ENCODE measurements at places on chromosomes 6 and 20. TPM values are rescaled to one million over a fixed set of nuclear protein-coding genes. Genes with fewer than 3 reads are reported as not detected.

DNA sequence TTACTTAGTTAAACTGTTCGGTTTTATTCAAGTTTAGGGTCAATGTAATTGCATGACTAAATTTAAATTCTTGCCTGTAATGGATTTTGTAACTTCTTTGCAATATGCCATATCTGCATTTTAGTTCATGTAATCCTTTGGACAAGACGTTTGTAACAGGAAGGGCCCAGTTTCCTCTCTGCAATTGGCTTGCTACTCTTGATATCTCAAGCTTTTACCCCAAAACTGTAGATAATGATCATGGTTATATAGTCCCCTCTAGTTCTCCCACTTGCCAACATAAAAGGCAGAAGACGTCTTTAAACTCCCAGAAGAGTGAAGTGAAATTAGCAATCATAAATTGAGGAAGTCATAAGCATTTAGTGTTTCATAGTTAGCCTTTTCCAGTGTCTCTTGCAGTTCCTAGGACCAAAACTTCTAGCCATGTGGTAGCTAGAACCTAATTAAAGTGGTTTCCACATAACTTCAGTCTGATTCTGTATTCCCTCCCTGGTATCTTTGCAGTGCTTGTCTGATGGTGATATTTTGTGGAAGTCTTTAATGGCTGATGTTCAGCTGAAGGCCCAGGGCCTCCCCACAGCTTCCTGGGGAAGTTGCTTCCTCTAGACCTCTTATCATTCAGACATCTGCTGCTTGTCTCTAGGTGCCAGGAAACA is 117.8 kb upstream of the SUPT3H start:
- no peaks in the 10 kb centered on the region for H3K27me3 ChIP-seq
- no peak overlapping the region for H3K27ac ChIP-seq
- H3K36me3 ChIP-seq: no peaks in the 10 kb centered on the region
- peak; percentile 3 for DNase-seq
- H3K4me3 ChIP-seq: no peak overlapping the region

DNA sequence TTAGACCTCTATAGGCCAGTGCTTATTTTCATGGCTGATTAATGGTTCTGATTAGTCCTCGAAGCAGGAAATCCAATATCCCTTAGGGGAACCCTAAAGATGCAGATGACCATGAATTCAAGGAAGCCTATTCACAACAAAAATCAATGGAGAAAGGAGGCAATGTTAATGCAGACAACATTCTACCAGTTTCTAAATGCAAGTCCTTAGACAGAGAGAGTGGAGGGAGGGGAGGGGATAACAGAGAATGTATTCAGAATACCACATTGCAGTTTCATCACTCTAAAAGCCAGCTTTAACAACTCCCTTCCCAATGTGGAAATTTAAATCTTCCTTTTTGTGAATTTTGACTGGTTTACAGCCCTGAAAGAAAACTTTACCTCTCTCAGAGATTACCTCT is 87.1 kb upstream of the POU3F2 start:
- H3K4me1 ChIP-seq: no peaks in the 10 kb centered on the region
- DNase-seq: no peak
- no peak overlapping the region for H3K27ac ChIP-seq
- H3K36me3 ChIP-seq: no peaks in the 10 kb centered on the region
- no peak overlapping the region for H3K4me3 ChIP-seq

- no peak overlapping the region for H3K27ac ChIP-seq
- no peak for DNase-seq
- no peak overlapping the region for H3K4me3 ChIP-seq
- no peaks in the 10 kb centered on the region for H3K36me3 ChIP-seq
- H3K27me3 ChIP-seq: no peaks in the 10 kb centered on the region
Measured at GRCh38 chr6:105111871-105112270, 67.9 kb downstream of the POPDC3 start.

- no peaks in the 10 kb centered on the region for H3K4me1 ChIP-seq
- H3K4me3 ChIP-seq: no peak overlapping the region
- DNase-seq: no peak
- no peaks in the 10 kb centered on the region for H3K36me3 ChIP-seq
- H3K27ac ChIP-seq: no peak overlapping the region
Measured at GRCh38 chr6:37713529-37714119, 15.9 kb upstream of the MDGA1 start.

DNA sequence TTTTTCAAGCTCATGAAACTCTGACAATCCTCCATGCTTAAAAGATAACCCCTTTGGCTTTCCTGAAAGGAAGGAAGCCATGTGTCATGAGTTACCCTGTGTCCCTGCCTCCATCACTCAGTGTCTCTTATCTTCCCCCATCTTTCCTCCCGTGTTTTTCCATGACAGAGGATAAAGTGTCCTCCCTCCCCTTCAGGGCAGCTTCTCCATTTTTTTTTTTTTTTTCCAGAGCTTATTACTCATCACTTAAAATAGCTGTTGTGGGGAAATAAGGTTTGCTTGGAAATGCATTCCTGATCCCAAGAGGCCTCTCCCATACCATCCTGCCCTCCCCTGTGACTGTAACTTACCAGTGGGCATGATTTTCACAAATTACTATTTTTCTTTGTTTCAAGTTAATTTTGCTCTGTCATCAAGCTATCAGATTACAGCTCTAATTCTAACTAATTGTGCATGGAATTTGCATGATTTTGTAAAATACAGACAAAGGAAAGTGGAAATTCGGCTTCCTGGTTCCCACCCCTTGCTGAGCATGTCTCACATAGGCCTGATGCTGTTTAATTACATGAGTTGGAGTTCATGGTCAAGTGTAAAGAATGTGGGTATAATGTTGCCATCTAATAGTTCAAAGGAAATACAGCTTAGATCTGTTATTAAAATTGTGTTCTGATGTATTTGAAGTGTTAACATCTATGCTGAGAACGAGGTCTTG is 614.5 kb upstream of the FLRT3 start:
- H3K4me3 ChIP-seq: no peak overlapping the region
- no peaks in the 10 kb centered on the region for H3K4me1 ChIP-seq
- H3K36me3 ChIP-seq: no peaks in the 10 kb centered on the region
- H3K27ac ChIP-seq: no peak overlapping the region

DNA sequence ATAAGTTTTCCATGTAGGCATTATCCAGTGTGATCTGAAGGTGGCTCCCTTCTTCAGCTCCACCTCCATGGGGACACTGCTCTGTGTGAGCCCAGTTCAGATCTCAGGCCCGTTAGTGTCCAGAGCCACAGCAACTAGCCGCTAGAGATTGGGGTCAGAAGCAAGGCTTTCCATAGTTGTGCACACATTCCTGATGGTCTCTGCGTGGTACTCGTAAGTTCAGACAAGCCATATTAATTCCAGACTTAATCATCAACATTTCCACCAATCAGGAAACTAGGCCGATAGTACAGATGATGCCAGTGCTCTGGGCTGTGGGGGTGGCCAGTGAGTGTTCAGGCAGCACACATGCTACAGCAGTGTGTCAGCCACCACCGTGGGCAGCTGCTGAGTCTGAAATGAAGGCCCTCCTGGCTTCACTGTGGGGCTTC is 17.5 kb upstream of the SYNCRIP start:
- no peaks in the 10 kb centered on the region for H3K36me3 ChIP-seq
- no peak for DNase-seq
- no peaks in the 10 kb centered on the region for H3K27me3 ChIP-seq
- no peaks in the 10 kb centered on the region for H3K4me1 ChIP-seq

HSD17B8 gene
- polyA plus RNA-seq: 50.7 TPM

RALY gene
- 230 TPM for polyA plus RNA-seq

TMEM170B gene
- polyA plus RNA-seq: 0.30 TPM

BTNL2 gene
- polyA plus RNA-seq: not detected

MYB gene
- 1.3 TPM for polyA plus RNA-seq

NINL gene
- polyA plus RNA-seq: 0.64 TPM

TREML2 gene
- polyA plus RNA-seq: 1.4 TPM

Measured in CD8-positive, alpha-beta memory T cell (primary cell).